Cardiac muscle cell (in vitro differentiated cells and primary cell): ENCODE measurements at places on chromosomes 13 and 19. TPM values are rescaled to one million over a fixed set of nuclear protein-coding genes. Genes with fewer than 3 reads are reported as not detected.
A peak's percentile ranks its signal among the peaks of the same experiment; 100 is the strongest.

DNA sequence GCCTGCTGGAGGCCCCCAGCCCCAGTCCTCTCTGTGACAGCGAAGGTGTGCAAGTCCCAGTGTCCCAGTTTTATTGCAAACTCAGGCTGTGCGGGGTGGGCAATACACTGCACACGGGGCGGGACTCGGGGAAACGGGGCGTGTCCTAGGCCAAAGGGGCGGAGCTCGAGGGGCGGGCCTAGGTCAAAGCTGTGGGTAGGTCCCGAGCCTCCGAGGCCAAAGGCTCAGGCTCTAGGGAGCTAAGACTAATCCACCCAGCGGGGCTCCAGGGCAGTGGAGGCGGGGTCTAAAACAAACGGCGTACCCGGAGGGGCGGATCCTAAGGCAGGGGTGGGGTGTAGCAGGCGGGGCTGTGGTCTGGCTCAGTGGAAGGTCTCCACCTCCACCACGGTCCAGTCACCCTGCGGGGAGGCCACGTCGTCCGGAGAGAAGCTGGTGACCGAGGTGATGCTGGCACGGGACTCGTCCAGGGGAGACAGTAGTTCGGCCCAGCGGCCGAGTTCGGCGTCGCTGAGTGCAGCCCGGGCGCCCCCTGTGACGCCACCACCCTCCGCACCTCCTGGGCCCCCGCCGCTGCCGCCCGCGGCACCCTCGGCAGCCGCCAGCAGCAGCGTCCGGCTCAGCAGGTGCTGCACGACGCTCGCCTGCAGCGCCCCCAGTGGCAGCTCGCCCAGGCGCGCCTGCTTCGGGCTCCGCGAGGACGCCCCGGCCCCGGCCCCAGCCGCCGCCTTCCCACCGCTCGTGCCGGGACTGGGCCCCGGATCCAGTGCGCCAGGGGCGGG lies 5.3 kb downstream of the PRR36 start:
- peak overlapping the region; percentile 40 for H3K4me3 ChIP-seq
- no peaks in the 10 kb centered on the region for H3K36me3 ChIP-seq
- H3K4me1 ChIP-seq, result peaks cover 6% of the 10 kb centered on the region
- peak overlapping the region; percentile 78 for H3K27ac ChIP-seq

- H3K27ac ChIP-seq, result no peak overlapping the region
- H3K4me1 ChIP-seq, result no peaks in the 10 kb centered on the region
- DNase-seq, result no peak
- H3K27me3 ChIP-seq, result no peaks in the 10 kb centered on the region
Measured at GRCh38 chr13:66113882-66114526, 1116.1 kb downstream of the PCDH9 start.

DNA sequence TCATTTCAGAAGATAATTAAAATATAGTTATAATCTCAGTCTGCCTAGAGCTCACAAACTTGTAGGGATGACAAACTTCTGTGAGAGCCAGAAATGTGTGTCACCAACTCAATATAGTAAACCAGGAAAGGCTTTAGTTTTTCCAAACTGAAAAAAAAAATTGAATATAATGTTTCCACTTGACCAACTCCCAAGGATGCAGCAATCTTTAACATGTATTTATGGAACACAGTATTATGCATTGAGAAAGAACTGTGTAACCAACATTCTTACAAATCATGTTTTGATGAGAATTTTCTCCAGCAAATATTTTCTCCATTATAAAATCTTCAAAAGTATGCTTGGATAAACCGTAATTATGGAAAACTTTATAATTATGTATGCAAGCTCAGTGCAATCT lies 50.1 kb upstream of the KLF12 start:
- no peaks in the 10 kb centered on the region for H3K36me3 ChIP-seq
- H3K4me1 ChIP-seq, result no peaks in the 10 kb centered on the region
- no peaks in the 10 kb centered on the region for H3K27me3 ChIP-seq
- DNase-seq, result no peak

GRCh38 chr13:35107535-35107934 lies 165.5 kb downstream of the NBEA start:
- no peaks in the 10 kb centered on the region for H3K27me3 ChIP-seq
- H3K27ac ChIP-seq, result no peak overlapping the region
- no peak overlapping the region for H3K4me3 ChIP-seq

DNA sequence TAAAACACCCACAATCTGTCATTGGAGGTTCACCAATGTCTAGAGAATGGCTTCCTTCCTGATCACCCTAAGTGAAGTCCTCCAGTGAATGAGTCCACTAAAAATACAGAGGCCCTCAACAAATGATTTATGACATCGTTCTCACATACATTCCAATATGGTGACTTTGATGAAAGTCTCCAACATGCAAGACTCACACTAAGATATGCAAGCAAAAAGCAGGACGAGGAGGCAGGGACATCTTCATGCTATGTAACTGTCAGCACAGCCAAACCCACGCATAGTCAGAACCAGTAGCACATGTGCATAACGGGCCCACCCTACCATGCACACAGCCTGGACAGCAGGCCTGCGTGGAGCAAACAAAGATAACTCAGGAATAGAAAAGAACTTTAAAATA lies 16.6 kb upstream of the LSM14A start:
- no peaks in the 10 kb centered on the region for H3K4me1 ChIP-seq
- no peaks in the 10 kb centered on the region for H3K36me3 ChIP-seq
- H3K4me3 ChIP-seq, result no peak overlapping the region
- no peaks in the 10 kb centered on the region for H3K27me3 ChIP-seq

- no peak overlapping the region for H3K27ac ChIP-seq
- H3K36me3 ChIP-seq, result no peaks in the 10 kb centered on the region
- H3K4me1 ChIP-seq, result no peaks in the 10 kb centered on the region
- DNase-seq, result no peak
- H3K27me3 ChIP-seq, result no peaks in the 10 kb centered on the region
- no peak overlapping the region for H3K4me3 ChIP-seq
Measured at GRCh38 chr13:95247852-95248251, 53.4 kb downstream of the ABCC4 start.

- H3K4me3 ChIP-seq, result no peak overlapping the region
- H3K27me3 ChIP-seq, result peaks cover 7% of the 10 kb centered on the region
- no peak overlapping the region for H3K27ac ChIP-seq
- DNase-seq, result no peak
- no peaks in the 10 kb centered on the region for H3K4me1 ChIP-seq
Measured at GRCh38 chr13:87684850-87685742, 13.9 kb downstream of the SLITRK5 start.

- H3K4me3 ChIP-seq, result no peak overlapping the region
- no peaks in the 10 kb centered on the region for H3K4me1 ChIP-seq
- DNase-seq, result no peak
- H3K27ac ChIP-seq, result no peak overlapping the region
Measured at GRCh38 chr13:105220063-105220462, 1315.4 kb downstream of the EFNB2 start.

The CD33 gene
- polyA plus RNA-seq, result not detected in 2 replicates

GRCh38 chr19:4909897-4910593 lies 744 bp downstream of the UHRF1 start:
- no peak overlapping the region for H3K27ac ChIP-seq
- peak; percentile 96 for DNase-seq
- H3K4me1 ChIP-seq, result peaks cover 3% of the 10 kb centered on the region
- no peaks in the 10 kb centered on the region for H3K36me3 ChIP-seq
- no peaks in the 10 kb centered on the region for H3K27me3 ChIP-seq

The NKPD1 gene
- polyA plus RNA-seq, result 1.0 and 2.9 TPM in 2 replicates

DNA sequence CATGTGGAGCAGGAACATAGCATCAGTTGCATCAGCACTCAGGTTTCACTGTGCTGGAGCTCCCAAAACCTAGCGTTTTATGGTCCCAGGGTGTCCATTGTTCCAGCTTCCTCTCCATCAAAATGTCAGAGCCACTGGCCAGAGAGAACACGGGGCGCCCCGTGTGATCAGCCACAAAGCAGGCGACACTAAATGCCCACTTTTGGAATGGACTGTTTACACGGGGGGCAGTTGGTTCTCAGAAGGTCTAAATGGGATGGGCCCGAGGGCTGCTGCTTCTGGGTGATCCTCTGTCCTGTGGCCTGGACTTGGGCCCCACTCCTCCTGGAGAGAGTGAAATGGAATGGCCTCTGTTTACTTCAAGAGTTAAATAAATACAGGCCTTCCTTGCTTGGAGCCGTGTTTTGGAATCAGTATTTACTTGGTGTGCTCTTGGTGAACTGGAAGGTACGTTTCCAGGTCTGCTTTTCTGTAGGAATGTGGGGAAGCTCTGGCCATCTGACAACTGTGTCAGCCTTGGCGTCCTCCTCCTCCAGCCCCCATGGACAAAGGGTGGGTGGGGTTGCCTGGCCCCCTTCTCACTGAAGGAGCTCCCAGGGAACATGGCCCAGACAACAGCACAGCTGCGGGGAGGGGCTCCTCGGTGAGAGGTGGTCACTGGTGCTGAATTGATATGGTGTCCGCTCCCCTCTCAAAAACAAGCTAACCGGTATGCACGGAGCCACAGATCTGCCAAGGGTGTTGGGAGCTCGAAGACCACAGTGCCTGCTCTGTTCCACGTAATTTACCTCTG lies 16.1 kb upstream of the MCF2L start:
- peaks cover 6% of the 10 kb centered on the region for H3K27me3 ChIP-seq
- H3K4me1 ChIP-seq, result no peaks in the 10 kb centered on the region
- DNase-seq, result no peak
- no peak overlapping the region for H3K27ac ChIP-seq
- H3K36me3 ChIP-seq, result no peaks in the 10 kb centered on the region

The CATSPERD gene
- not detected in 2 replicates for polyA plus RNA-seq
